ENCODE measurements at places on chromosomes 16 and 17.

- no peak for DNase-seq
These were observed 12.7 kb upstream of the ZG16 start for GRCh38 chr16:29765167-29766032.

- DNase-seq = no peak
These were observed 500 bp downstream of the MAF start for GRCh38 chr16:79599837-79600637.

DNA sequence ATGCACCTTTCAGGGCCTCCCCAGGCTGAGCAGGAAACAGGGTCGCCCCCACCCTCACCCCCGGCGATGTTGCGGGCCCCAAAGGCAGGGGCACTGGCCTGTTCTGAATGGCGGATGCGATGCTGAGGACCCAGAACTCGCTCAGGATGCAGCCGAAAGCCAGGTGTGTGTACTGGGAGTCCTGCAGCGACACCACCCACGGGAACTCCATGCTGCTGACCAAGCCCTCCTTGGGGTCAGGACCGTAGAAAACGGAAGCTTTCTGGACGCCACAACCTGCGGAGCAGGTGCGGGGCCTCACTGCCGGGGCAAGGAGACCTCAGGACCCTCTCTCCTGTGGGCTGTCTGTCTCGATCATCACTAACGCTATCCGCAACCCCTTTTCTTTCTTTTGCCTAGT lies 4.0 kb downstream of the PRSS54 start:
- no peak for DNase-seq

DNA sequence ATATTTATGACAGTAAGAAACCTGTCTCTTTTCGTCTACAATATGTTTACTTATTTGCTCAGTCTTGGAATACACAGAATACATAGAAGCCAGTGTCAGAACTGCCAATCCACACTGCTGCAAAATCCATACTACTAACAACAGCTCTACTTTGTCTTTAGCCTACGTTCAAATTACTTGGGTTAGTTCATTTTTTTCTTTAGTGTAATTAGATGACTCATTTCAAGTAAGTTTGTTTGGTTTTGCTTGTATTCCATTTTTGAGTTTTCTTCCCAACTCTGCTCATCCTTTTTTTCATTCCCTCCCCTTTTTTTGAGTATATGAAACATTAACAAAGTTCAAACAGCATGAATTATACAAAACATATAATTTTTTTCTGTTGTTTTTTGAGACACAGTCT lies 16.9 kb downstream of the CMC2 start:
- DNase-seq = no peak

- no peak for DNase-seq
These were observed 53.3 kb downstream of the RNF112 start for GRCh38 chr17:19464031-19465026.

DNA sequence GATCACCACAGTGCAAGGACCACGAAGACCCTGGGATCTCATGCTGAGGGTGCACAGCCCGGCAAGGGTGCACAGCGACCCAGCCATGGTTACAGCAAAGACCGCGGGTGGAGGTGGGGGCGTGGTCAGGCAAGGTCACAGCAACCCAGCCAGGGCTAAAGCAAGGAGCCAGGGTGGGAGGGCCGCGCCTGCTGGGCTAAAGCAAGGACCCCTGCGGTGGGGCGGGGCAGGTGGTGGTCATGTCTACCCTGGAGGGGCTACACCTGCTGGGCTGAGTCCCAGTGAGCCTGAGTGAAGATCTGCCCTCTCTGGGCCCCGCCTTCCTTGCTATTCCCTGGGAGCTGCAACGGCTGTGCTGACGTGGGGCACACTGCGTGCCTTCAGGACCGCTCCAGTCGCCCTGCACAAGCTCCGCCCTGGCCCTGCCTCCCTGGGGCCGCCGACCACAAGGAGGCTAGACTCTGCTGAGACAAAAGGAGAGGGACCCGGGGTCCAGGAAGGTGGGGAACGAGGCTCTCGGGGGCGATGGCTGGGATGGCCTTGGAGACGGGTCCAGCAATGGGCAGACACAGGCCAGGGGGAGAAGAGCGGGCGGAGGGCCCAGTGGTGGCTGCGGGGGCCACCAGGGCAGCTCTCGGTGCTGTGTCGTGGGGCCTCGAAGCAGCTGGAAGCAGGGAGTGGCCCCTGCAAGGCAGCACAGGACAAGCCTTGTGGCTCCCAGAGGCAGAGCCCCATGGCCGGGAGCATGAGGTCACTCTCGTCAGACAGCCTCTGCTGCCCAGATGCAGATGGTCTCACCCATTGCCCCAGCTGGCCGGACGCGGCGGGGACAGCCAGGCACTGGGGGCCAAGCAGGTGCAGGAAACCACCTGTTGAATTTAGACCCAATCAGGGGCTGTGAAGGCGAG lies 52.8 kb downstream of the CBFA2T3 start:
- DNase-seq = no peak

DNA sequence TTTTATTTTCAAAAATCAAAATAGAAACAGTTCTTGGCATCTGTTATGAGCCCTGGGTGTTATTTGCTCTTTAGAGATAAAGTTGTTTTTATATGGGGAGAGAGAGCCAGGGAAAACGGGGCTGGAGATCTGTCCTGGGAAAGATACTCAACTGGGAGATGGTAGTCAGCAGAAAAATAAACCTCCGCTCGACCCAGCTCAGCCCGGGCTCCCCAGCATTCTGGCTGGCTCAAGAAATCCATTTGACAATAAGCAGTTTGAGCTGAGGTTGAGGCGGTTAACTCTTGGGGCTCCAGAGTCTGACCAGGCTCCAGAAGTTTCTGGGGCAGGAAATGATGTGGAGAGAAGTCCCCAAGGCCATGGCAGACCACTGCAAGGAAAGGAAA lies 151.9 kb downstream of the IRX5 start:
- DNase-seq = no peak

- DNase-seq = no peak
These were observed 530 bp downstream of the CCL17 start for GRCh38 chr16:57405097-57405496.

GRCh38 chr16:3949946-3950342 lies 69.4 kb upstream of the CREBBP start:
- DNase-seq = no peak

GRCh38 chr17:76063875-76064546 lies 8.3 kb downstream of the SRP68 start:
- DNase-seq = no peak

GRCh38 chr16:85255777-85256176 lies 143.5 kb upstream of the CIBAR2 start:
- no peak for DNase-seq

- no peak for DNase-seq
These were observed 27.3 kb upstream of the UBE2G1 start for GRCh38 chr17:4393806-4394205.

DNA sequence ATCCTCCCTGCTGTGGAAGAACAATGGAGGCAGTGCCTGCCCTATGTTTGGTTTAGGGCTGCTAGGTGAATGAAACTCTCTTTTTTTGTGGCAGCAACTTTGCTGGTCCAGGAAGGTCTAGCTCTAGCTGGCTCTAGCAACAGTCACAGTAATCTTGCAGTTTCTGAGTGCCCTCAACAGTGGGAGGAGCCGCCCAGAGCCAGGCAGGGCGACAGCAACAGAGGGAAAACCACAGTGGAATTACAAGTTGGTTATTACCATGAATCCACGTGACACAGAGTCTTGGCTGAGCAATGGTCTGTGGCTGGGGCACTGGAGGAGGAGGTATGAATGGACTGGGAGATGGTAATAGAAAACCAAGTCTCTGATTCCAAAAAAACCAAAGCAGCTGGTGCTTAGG lies 10.3 kb downstream of the HSPB9 start:
- peak; percentile 69 for DNase-seq

DNA sequence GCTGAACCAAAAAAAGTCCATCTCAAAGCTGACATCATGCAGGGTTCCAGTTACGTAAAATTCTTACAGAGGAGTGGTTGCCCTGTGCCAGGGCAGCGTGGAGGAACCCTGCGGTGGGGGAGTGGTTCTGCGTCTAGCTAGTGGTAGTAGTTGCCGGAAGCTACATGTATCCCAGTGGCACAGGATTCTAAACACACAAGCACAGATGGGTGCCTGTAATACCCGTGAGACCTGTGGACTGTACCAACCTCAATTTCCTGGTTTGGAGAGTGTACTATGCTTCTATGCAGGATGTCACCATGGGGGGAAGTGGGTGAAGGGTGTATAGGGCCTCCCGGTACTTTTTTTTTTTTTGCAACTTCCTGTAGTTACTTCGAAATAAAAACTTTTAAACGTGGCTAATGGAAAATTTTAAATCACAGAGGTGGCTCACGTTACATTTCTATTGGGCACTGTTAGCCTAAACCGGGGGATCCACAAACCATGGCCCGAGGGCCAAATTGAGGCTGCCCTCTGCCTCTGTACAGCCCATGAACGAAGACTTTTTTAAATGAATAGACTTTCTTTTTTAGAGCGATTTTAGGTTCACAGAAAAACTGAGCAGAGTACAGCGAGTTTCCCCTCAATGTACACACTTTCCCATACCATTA lies 38.5 kb downstream of the TBC1D16 start:
- no peak for DNase-seq

GRCh38 chr17:76840884-76841775 lies 27.1 kb upstream of the MGAT5B start:
- DNase-seq = no peak

DNA sequence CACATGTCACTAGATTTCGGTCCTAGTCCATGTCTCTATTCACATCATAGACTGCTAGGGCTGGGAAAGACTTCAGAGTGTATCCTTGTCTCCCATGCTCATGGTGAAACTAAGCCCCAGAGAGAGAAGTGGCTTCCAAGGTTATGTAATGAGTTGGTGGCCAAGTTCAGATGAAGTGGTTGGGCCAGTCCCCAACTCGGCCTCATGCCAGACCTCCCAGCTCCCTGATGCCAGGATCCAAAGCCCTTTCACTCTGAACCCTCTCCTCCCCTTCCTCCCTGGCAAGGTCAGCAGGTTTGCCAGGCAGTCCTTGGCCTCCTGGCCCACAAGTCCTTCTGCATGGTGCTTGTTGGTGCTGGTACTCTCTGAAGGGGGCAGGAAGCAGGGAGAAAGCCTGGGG lies 189.7 kb downstream of the AXIN2 start:
- DNase-seq = no peak

DNA sequence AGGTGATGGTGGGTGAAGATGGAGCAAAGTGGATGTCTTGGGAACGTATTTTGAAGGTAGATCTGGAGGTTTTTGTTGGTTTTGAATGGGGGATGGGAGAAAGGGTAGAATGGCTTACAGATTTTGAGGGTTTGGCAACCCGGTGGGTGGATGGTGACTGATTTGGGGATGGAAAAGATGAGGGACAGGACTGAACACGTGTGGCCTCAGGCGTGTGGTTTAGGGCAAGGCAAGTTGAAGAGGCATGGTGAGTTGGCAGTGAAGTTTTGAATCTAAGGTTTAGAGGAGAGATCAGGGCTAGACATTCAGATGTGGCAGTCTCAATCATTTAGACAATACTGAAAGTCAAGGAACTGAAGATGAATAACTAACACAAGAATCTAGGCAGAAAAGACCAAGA lies 5.0 kb upstream of the DCTPP1 start:
- DNase-seq = no peak

GRCh38 chr16:13838401-13839190 lies 81.4 kb upstream of the ERCC4 start:
- DNase-seq = no peak

GRCh38 chr16:87351320-87351698 lies 32.3 kb downstream of the FBXO31 start:
- no peak for DNase-seq

GRCh38 chr17:68759343-68760140 lies 158.4 kb upstream of the FAM20A start:
- peak; percentile 96 for DNase-seq

- no peak for DNase-seq
These were observed 3.9 kb upstream of the SKAP1 start for GRCh38 chr17:48433896-48434295.

DNA sequence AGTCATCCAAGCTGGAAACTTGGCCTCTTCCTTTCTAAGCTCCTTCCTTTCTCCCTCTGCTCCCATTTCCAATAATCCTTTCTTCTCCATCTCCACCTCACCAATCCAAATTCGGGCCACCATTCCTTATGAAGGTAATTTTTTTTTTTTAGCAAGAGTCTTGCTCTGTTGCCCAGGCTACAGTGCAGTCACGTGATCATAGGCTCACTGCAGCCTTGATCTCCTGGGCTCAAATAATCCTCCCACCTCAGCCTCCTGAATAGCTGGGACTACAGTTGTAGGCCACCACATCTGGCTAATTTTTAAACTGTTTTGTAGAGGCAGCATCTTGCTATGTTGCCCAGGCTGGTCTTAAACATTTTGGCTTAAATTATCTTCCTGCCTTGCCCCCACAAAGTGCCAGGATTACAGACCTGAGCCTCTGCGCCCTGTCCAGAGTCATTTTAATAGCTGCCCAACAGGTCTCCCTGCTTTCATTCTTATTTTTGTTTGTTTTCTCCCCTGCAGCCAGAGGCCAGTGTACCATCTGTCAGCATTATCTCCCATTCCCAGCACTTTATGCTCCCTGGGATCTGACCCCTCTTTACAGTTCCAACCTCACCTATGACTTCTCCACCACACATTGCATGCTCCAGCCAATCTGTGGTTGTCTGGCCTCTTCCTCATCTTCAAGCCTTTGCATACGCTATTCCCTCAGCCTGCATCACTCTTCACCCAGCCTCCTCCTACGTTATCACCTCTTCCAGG lies 2.3 kb upstream of the GP2 start:
- DNase-seq = no peak

GRCh38 chr17:987931-988330 lies 8.4 kb upstream of the NXN start:
- no peak for DNase-seq

DNA sequence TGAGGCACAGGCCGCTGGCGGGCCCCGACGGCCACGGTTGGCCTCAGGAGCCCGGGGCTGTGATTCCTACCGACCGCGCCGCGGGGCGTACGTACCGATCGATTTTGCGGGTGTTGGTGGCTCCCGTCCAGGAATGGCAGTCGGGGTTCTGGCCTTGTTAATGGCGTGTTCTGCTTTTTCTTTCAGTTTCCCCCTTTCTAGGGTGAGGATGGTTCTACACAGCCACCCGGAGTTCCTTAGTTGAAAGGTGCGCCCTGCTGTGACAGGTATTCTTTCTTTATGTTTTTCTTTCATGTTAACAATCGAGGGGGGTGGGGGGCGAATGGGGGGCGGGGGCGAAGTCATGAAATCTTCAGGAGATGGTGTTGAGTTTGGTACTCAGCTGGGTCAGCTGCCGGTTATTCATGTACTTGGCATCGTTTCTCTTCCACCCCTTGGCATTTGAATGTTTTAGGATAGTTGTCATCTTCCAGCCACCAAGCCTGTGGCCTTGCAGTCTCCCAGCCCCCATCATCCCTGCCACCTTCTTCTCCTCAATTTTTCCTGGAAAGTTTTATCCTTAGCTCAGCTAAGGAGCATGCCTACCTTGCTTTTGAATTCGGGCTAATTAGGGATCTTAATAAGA lies 802 bp downstream of the CYLD start:
- no peak for DNase-seq

All from amniotic stem cell (primary cell).